Cerebellar cortex (tissue), 1 donor: ENCODE measurements at places on chromosomes 12 and 14.

GRCh38 chr14:99875421-99875820 lies 82.2 kb downstream of the EML1 start:
- DNase-seq: no peak

GRCh38 chr14:21989090-21989489 lies 315.5 kb upstream of the OR4E1 start:
- DNase-seq: no peak

DNA sequence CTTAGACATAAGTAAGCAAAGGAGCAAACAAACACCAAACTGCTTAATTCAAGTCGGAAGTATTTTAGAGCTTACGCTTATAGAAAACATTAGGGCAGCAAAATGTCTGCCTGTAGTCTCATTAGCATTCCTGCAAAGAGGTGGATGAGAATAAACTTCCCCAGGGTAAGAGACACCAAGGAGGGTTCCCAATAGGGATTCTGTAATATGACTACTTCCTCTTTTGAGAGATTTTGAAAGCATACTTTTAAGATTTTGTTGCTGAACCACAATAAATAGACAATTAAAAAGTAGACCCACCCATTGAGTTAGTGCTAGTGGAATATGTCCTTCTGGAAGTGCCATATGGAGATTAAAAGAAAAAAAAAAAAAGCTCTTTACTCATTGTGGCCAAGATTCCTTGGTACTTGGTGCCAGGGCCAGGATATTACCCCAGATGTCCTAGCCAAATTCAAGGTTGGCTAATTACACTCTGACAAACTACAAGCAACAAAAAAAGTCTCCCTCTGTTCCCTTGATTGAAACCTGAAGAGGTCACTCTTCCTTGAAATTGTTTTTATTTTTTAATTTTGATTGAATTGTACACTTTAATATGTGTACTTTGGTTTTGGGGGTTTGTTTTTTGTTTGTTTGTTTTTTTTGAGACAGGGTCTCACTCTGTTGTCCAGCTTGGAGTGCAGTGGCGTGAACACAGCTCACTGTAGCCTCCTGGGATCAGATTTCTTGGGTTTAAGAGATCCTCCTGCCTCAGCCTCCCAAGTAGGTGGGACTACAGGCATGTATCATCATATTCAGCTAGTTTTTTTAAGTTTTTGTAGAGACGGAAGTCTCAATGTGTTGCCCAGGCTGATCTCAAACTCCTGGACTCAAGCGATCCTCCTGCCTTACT lies 8.7 kb downstream of the CLIP1 start:
- DNase-seq: peak; percentile 90

- DNase-seq: no peak
These were observed 140.9 kb downstream of the EFCAB11 start for GRCh38 chr14:89813617-89814031.

DNA sequence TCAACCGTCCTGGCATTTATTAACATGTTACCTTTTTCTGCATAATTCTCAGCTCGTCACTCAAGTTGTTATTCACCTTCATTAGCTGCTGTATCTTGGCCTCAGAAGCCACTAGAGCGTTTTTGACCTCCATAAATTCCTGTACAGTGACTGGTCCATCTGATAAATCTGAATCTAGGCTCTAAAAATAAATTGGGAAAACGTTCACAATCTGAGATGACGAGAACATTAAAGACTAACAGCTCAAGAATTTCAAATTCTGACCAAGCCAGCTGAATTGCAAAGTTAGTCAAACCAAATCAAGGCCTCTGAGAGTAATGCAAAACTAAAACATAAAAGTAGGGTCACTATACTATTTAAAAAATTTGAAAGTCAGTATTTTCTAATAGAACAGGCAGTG lies 45.0 kb downstream of the GIT2 start:
- DNase-seq: no peak

DNA sequence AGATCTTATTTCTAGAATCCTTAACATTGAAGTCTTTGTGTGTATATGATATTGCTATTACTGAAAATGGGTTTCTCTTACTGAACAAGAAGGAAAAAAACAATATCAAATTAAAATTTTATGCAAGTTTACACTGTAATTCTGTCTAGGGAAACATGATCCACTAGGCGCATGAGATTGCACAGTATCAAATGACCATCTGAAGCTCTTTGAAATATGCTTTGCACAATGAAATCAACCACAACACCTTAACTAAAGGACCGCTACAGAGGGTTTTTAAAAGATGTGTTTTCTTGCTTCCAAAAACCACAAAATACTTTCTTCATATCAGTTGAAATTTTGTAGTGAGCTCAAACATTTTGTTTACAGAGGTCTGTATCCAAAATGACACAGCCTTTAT lies 15.1 kb upstream of the KERA start:
- DNase-seq: no peak

DNA sequence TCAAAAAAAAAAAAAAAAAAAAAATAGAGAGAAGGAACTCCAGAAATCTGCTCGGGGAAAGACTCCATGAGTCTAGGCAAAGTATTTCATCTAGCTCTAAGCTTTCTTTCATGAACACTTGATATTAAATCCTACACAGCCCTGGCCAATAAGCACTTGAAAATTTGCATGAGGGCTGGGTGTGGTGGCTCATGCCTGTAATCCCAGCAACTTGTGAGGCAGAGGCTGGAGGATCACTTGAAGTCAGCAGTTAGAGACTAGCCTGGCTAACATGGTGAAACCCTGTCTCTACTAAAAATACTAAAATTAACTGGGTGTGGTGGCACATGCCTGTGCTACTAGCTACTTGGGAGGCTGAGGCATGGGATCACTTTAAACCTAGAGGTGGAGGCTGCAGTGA lies 13.1 kb upstream of the METAP2 start:
- DNase-seq: no peak

- DNase-seq: no peak
These were observed 10.8 kb downstream of the SINHCAF start for GRCh38 chr12:31315044-31315715.

DNA sequence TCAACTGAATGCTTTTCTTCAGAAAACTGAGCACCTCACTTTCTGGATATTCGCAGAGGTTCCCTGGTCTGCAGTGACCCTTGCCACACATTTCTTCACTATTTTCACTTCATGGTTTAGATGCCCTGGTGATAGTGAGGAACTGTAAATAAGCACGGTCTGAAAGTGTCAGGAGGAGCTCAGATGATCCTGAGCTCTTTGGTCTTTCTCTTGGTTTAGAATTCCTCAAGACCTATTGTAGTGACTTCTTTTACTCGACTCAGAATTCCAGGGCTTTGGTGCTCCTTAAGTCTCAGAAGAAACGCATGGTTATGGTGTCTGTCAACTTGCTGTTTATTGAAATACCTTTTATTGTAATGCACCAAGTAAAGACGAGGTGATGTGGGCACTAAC lies 84.0 kb downstream of the SAMD4A start:
- DNase-seq: no peak

GRCh38 chr14:79643132-79643531 lies 568.2 kb downstream of the DIO2 start:
- no peak for DNase-seq

- DNase-seq: peak; percentile 25
These were observed 77.9 kb downstream of the SPATA7 start for GRCh38 chr14:88463318-88463717.

DNA sequence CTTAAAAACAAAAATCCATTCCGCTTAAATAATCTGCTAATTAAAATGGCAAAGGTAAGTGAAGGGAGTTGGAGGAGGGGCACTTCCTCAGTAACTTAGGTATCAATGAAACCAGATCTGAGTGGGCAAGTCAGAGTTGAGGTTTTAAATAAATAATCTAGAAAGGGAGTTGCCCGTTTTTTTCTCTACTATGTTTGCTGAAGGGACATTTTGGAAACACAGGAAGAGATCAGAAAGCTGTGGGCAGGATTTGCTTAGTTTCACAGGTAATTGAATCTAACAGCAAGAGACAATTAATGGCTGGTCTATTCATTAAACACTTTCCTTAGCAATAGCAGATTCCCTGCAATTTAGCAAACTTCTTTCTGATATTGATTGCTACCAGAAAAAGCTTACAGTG lies 186.0 kb upstream of the ABCD2 start:
- DNase-seq: no peak

GRCh38 chr14:83478741-83479140 lies 1945.1 kb upstream of the SEL1L start:
- no peak for DNase-seq

DNA sequence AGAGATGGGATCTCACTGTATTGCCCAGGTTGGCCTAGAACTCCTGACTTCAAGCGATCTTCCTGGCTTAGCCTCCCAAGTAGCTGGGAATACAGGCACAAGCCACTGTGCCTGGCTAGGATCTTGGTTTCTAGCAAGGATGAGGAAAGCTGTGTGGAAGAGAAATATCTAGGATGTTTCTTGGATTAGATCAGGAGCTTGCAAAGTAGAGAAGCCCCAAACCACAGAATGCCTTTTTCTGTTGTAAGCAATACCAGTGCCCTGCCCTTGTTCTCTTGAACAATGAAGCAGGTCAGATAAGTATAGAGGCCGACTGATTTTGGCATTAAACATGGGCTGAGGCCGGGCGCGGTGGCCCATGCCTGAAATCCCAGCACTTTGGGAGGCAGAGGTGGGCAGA lies 44.3 kb upstream of the STRN3 start:
- DNase-seq: no peak

DNA sequence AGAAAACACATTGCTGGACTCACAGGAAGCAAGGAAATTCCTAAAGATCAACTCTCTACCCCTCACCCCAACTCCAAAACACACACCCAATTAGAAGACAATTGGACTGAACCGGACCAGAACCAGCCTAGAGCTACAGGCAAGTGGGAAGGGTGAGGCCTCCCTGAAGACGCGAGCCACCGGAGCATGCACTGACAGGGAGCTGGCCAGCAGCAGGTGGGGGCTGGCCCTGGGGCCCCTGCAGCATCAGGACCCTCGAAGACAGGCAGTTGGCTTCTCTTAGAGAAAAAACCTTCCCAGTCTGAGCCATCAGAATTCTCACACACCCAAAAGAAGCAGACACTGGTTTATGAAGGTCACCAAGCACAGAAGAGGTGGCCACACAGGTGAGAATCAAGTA lies 209.5 kb upstream of the DIO3 start:
- no peak for DNase-seq

DNA sequence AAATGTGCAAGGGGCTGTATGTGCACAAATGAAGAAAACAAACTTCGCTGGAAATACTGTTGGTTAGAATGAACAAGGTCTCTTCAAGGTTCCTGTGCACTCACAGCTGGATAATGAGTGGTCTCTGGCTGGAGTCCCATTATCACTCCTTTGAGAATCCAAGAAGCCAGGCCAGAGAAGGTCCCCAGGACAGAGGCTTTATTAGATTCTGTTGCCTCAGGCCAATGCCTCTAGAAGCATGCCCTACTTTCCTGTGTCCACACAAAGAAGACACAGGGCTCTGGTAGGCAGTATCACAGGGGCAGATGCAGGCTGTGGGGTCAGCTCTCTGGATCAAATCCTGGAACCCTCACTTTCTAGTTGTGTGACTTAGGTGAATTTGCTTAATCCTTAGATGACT lies 384.7 kb downstream of the GRIN2B start:
- DNase-seq: no peak

GRCh38 chr14:91830777-91831176 lies 36.6 kb downstream of the TC2N start:
- DNase-seq: no peak

GRCh38 chr12:109591041-109591440 lies 17.4 kb downstream of the MVK start:
- no peak for DNase-seq

GRCh38 chr12:131682510-131682895 lies 28.4 kb upstream of the SFSWAP start:
- no peak for DNase-seq

- DNase-seq: no peak
These were observed 21.4 kb downstream of the ACVR1B start for GRCh38 chr12:51972849-51973273.

GRCh38 chr12:1197264-1198018 lies 206.4 kb downstream of the ERC1 start:
- DNase-seq: no peak

DNA sequence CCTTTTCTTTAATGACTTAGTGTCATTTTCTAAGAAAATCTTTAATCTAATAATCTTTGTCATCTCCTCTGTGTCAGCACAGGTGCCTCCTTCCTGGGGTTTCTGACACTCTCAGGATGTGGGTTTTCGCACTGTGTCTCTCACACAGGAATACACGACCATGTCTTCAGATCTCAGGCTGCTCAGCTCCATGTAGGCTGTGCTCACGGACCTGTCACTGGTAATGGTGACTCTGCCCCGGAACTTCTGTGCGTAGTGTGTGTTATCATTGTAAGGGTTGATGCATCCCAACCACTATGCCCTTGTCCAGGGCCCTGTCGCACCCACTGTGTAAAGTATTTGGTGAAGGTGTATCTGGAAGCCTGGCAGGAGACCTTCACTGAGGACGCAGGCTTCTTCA lies 647.8 kb downstream of the TMEM121 start:
- DNase-seq: no peak

- DNase-seq: no peak
These were observed 262.7 kb upstream of the ALG10B start for GRCh38 chr12:38053655-38054464.

GRCh38 chr14:66493750-66494149 lies 7.6 kb downstream of the CCDC196 start:
- no peak for DNase-seq

- DNase-seq: no peak
These were observed 107.0 kb downstream of the ARF6 start for GRCh38 chr14:49999826-50000379.

- no peak for DNase-seq
These were observed 177.9 kb downstream of the ETV6 start for GRCh38 chr12:11827091-11828061.

- DNase-seq: no peak
These were observed 27.6 kb downstream of the GALNT4 start for GRCh38 chr12:89497005-89497404.

GRCh38 chr12:91627225-91627624 lies 444.6 kb upstream of the DCN start:
- DNase-seq: no peak

DNA sequence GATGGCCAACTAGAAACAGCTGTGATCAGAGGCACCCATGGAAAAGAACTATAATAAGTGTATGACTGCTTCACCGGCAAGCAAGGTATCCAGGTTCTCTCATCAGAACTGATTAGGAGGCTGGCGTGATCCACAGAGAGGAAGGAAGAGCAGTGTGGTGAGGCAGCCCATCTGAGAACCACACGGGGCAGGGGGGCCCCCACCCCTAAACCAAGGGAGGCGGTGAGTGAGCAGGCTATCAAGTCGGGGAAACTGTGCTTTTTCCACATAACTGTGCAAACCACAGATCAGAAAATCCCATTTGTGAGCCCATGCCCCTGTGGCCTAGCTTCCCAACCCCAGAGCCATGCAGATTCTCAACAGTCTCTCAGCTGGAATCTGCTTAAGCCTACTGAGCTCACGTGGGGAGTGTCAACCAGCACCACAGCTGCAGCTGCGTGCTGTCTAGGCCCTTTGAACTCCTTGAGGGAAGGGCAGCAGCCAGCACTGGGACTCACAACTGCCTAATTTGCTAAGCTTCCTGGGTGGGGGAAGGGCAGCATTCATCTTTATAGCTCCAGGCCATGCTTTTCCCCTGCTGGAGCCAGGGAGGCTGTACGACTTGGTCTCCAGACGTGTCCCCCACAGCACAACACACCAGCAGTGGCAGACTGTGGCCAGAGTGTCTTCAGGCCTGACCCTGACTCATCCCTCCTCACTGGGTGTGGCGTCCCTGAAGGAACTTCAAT lies 444.4 kb upstream of the ATP2B1 start:
- no peak for DNase-seq

- peak; percentile 29 for DNase-seq
These were observed 130.0 kb upstream of the NPAS3 start for GRCh38 chr14:32808644-32809043.

GRCh38 chr14:65866886-65867285 lies 454.4 kb downstream of the FUT8 start:
- no peak for DNase-seq
